ENCODE measurements at places on chromosomes 7 and 10.

DNA sequence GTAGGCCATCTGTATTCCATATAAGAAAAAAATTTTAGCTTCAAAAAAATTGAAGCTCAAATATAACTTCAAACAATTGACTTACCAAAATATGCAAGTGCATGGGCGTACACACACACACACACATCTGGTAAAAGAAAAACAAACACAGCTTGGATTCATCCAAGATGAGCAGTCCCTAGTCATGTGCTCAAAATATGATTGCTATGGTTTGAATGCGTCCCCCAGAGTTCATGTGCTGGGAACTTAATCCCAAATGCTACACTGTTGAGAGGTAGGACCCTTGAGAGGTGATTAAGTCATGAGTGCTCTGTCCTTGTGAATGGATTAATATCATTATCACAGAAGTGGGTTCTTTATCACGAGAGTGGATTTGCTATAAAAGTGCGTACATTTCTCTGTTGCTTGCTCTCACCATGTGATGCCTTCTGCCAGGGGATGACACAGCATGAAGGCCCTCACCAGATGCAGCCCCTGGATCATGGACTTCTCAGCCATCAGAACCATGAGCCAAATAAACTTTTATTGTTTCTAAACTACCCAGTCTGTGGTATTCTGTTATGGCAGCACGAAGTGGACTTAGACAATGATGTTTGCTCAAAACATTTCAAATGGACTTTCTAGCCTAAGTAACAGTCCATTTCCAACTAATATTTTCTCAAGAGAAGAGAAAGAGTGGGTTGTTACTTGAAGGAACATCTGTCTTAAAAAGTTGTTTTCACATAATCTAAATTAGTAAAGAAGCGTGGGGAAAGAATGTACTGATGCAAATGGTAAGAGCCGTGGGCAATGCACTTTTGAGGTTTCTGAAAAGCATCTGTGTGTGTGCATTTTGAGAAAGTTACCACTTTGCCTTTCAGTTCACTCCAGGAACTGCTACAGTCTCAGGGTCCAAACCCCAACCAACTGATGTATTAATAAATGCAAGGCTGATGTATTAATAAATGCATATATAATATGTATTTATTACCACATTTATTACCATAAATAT lies 15.1 kb upstream of the SVIL start:
- no peak for DNase-seq

- no peak for DNase-seq
Observed at GRCh38 chr7:96452146-96452545, 130.2 kb upstream of the SLC25A13 start.

DNA sequence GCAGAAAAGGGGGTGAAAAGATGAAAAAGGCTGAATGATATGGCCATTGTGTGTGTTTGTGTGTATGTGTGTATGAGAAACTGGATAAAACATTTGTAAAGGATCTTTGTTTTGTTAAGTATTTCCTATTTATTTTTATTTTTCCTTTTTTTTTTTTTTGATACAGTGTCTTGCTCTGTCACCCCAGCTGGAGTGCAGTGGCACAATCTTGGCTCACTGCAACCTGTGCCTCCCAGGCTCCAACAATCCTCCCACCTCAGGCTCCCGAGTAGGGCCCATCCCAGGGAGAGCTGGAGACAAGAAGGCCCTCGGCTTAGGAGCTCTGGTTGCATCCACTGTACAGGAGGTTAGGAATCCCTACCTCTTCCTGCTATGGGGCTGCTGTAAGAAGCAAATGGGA lies 6.9 kb upstream of the CALML5 start:
- DNase-seq, result no peak

DNA sequence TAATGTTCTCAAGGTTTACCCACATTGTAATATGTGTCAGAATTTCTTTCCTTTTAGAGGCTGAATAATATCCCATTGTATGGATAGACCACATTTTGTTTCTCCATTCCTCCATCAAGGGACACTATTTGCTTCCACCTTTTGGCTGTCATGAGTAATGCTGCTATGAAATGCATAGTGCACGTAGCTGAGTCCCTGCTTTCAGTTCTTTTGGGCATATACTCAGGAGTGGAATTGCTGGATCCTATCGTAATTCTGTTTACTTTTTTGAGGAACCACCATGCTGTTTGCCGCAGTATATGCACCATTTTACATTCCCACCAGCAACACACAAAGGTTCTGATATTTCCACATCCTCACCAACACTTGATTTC lies 60.0 kb downstream of the PRF1 start:
- no peak for DNase-seq

- no peak for DNase-seq
Observed at GRCh38 chr10:97788552-97789442, 17.0 kb upstream of the SFRP5 start.

DNA sequence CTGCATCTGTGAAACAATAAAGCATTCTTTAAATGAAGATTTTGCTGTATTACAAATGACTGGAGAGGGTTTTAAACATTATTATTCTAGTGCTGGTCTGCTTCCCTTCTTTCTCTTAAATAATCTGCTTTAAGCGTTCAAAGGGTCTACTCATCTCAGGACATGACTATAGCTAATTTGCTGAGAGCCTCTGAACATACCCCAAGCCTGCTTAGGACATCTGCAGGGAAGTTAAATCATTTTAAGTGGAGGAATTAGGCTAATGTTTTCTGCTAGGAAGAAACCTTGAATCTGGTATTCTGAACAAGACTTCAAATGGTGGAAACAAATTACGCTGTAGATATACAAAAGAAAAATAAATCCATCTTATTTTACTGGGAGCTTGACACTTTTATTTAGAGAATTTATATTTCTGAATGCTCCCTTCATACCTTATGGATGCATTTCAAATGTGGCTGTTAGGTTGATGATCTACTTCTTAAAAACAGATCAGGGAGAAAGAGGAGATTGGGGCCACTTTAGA lies 124.4 kb upstream of the ITGB1 start:
- DNase-seq, result no peak

All from CD4-positive, alpha-beta T cell treated with Interleukin-6 at 100 ng/mL for 8 hours (primary cell).